ENCODE measurements at places on chromosomes 6 and 20.

GRCh38 chr20:2151858-2152281 is 50.2 kb downstream of the STK35 start:
- DNase-seq: peak; percentile 60

- DNase-seq: no peak
These were observed 59.4 kb downstream of the GFOD1 start for GRCh38 chr6:13427801-13428582.

- DNase-seq: no peak
These were observed 148.3 kb upstream of the AFDN start for GRCh38 chr6:167678102-167679101.

- peak; percentile 54 for DNase-seq
These were observed 12.0 kb upstream of the PTPN1 start for GRCh38 chr20:50498071-50498776.

GRCh38 chr20:34791289-34792020 is 34.0 kb downstream of the NCOA6 start:
- DNase-seq: peak; percentile 77

- DNase-seq: no peak
These were observed 14.3 kb downstream of the POU3F2 start for GRCh38 chr6:98848539-98849242.

- no peak for DNase-seq
These were observed 1.7 kb downstream of the SLC17A2 start for GRCh38 chr6:25928562-25929324.

GRCh38 chr6:16670183-16670582 is 91.1 kb downstream of the ATXN1 start:
- no peak for DNase-seq

DNA sequence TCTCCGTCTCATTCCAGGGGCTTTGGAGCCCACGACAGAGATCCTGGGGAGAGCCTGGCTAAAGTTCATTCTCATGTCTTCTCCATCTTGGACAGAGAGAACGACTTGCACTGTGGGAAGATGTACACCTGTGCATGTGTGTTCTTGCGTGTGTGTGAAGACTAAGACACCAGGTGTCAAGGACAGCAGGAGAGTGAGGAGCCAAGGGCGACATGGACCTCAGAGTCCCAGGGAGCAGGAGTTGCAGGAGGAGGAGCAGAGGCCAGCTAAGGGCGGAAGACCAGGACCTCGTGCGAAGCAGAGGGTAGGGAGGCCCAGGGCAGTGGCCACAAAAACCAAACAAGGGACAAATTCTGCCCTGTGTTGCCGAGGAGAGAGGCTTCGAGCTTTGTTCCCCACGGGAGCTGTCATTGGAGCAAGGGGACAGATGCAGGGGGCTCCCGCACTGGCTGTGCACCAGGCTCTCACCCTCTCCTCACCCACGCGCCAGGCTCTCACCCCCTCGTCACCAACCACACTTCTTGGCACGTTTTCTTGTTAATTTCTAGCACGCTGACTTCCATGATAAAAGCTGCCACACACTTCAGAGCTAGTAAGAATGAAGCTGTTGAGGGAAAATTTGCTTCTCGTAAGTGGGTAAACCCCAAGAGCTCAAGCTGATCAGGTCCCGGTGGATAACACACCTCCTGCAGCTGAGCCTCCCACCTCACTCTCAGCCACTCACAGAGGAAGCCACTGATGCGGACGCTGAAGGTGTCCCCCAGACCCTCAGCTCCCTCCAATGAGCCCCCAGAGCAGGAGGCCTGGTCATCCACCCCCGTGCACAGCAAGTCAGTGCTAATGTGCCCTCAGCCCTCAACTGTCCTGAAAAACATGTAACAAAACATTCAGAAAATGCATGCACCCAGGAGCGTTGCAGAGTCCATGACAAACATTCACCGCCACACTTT is 62.6 kb downstream of the DLL1 start:
- DNase-seq: no peak

GRCh38 chr6:69974193-69974592 is 107.8 kb downstream of the COL19A1 start:
- peak; percentile 1 for DNase-seq

DNA sequence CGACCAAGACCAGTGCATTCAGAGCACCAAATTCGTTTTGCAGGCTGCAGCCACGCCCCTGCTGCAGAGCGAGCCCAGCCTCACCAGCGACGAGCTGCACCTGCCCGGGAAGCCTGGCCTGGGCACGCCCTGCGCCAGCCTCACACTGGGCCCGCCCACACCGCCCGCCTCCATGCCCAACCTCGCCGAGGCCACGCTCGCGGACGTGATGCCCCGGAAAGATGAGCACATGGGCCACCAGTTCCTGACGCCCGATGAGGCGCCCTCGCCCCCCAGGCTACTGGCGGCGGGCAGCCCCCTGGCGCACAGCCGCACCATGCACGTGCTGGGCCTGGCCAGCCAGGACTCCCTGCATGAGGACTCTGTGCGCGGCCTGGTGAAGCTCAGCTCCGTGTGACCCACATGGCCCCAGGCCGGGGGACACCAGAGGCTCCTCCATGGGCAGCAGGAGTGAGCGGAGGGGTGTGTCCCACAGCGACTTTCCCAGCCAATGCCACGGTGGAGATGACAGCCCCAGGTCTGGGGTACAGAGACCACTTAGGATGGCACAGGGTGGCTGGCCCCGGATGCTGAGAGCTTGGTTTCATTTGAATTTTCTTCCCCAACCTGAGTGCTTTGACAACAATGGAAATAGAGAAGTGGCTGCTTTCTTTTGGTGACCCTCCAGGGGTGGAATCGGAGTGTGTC is 150.2 kb upstream of the SNX9 start:
- DNase-seq: no peak

DNA sequence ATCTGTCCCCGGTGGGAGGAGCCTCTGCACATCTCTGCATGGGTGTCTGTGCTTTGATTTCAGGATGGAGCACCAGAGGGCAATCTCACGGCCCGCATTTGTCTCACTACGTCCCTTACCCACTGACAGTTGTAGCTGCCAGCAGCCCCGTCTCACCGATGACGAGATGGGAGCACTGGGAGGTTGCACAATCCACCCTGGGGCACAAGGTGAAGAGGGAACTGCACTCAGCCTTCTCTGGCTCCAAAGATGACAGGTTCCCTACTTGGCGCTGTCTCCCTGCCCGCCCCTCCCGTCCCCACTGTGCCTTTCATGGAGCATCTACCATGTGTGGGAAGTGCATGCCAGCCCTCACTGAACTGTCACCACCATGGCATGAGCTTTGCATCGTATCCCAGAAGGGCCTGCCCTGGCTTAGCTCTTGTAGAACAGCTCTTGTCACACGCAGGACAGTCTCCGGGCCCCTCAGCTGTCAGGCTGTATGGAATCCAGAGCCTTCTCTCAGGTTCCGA is 99.9 kb upstream of the PMEPA1 start:
- DNase-seq: no peak

DNA sequence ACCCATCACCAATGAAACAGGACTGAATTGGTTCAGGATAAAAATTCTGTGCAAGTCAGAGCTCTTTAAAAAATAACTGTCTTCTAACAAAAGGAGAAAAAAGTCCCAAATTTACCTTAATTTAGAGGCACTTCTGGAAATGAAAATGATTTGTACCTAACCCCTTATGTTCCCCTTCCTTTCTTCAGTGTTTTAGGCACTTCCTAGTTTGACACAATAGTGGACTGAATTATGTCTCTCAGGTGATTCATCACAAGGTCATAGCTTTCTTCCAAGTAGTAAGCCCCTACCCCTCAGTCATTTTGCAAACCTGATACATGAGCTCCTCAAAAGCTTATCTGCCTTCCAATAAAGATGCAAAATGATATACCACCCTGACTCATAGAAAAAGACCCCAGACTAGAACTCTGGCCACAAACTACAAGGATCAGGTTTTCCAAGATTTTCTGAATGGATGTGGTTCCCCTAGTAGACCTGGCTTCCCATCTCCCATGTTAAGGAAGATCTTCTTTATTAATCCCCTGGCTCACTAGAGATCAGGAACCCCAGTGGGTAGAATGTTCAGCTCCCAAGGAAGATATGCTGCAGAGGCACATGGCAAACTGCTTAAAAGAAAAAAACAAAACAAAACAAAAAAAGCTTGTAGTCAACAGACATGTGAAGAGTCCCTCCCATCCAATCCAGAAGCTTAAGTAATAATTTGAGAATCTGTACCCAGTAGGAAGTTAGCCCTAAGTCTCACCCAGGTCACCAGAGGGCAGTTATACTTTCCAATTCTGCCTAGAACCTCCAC is 3.6 kb downstream of the PPP1R10 start:
- no peak for DNase-seq

- DNase-seq: peak; percentile 83
These were observed 25.5 kb downstream of the C6orf15 start for GRCh38 chr6:31086788-31087440.

DNA sequence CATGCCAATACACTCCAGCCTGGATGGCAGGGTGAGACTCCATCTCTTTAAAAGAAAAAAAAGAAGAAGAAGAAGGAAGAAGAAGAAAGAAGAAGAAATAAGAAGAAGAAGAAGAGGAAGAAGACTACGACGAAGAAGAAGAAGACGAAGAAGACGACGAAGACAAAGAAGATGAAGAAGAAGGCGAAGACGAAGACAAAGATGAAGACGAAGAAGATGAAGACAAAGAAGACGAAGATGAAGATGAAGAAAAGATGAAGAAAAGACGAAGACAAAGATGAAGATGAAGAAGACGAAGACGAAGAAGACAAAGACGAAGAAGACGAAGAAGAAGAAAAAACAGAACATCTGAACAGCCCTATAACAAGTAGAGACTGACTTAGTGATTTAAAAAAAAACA is 33.0 kb downstream of the TRPC4AP start:
- DNase-seq: no peak

DNA sequence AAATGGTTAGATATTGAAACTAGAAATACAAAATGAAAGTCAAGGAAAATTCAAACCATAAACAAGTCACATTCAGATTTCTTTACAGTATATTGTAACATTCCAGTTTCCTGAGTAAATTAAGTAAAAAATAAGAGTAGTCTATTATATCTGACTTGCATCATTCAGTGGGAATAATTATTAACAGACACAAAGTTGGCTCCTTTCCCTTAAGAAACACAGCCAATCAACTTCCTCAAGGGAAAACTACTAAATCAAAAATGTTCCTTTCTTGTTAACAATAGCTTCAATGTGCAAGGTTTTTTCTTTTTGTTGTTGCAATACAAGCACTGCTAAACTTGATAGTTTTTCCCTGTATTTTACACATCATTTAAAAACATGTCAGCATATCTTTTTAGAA is 33.2 kb downstream of the DNAAF9 start:
- DNase-seq: peak; percentile 81

All from fibroblast of skin of abdomen (primary cell).